ENCODE measurements at places on chromosomes 12 and 14.

DNA sequence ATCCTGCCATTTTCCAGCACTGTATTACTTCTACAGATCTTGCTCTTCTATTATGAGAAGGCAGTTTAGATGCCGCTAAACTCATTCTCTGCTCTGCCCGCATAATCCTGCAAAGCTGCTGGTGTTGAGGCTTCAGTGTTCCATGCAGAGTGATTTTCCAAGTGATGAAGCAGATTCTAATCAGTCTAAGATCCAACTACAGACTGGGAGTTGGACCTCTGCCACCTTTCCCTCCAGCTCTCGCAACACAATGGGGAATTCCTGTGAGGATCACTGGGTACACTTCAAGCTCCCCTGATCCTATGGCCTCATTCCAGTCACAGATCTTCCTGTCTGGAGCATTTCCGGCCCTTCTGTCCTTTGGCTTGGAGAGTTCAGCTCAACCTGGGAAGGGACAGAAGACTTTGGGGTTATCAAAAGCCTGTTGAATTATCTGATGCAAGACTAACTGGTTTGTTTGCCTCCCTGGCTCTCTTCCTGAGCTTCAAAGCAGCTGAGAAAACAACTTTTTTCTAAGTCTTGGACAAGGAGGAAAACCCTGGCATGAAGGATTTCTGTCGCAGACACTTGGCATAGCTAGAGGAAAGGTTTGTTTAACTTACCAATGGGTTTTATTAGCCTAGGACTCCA, 333.9 kb downstream of the ZFP36L1 start:
- DNase-seq = no peak

- DNase-seq = no peak
These were observed 88.1 kb upstream of the MANSC4 start for GRCh38 chr12:27868139-27868538.

DNA sequence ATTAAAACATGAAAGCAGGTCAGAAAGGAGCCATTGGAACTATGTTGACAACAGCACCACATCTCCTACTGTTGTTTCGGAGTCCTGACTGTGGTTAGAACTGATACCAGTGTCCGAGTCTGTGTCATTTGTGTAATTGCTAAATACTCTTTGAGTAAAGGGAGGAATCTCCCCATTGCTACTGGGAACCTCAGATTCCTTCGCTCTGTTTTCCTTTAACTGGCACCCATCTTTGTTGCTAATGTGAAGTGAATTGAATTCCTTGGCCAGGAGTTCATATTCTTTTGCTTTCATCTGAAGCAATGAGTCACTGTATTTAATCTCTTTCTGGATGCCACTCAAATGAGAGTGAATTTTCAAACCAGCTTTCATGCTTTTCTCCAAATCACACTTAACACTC, 31.5 kb downstream of the RASSF9 start:
- DNase-seq = no peak

DNA sequence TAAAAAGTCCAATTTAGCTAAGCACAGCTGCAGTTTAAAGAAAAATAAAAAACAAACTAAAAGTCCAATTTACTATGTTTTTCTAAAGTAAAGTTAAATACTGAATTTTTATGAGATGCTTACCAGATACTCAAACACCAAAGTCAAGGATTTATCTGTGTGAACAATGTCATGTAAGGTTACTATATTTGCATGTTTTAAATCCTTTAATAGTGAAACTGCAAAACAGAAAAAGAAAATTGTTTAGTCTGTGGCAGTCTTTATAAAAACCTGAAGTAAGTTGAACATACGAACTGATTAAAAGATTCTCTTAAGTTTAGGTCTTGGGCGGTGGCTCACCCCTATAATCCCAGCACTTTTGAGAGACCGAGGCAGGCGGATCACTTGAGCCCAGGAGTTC, 102.7 kb downstream of the CDK17 start:
- no peak for DNase-seq

DNA sequence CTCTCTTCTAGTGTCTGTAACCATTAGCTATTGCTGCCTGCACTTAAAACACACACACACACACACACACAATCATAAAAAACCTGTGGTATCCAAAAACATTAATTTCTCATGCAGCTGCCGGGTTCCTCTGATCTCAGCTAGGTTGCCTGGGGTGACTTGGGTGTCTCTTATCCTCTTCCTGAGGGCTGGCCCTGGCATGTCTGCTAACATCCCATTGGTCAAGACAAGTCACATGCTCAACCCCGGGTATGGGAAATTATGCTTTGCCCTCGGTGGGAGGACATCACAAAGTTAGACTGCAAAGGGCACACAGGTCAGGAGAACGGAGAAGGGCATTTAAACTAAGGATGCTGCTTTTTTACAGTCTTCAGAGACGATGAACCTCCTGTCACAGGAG, 55.7 kb downstream of the TRPV4 start:
- DNase-seq = peak; percentile 29

DNA sequence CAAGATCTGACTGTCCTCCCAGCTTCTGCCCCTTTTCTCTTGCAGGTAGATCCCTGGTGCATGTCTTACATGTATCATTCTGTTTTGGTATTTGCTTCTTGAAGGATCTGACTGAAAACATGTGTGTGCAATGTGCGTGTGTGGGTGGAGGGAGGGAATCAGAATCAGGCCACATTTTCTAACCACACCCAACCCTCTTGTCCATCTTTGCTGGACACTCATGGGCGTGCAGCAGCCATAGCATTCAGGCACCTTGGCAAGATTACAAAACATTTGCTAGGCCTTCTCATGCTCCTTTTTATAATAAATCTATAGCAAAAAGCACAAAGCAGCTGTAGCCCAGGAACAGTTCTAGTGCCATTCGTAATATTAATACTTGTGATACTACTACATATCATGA, 233.6 kb upstream of the E2F7 start:
- DNase-seq = no peak

DNA sequence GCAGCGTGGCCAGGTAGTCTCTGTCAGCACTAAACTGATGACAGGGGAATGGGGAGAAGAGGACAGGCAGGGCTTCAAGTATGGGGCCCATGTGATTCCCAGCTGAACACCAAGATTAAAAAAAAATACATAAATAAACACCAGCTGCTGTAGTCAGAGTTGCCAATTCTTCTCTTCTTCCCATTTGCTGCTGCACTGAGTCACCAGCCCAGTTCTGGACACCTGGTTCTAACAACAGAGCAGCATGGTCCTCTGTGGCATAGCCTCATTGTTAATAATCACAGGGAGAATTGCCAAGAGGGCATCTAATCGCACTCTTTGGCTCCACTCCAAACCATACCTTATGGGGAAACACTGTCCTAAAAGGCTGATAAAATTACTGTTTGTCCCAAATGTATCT, 15.1 kb downstream of the PPM1H start:
- DNase-seq = no peak
